ENCODE measurements at places on chromosomes 4 and X.

- DNase-seq: no peak
- no peak overlapping the region for H3K4me3 ChIP-seq
- no peaks in the 10 kb centered on the region for H3K36me3 ChIP-seq
- peaks cover 28% of the 10 kb centered on the region for H3K4me1 ChIP-seq
- H3K27me3 ChIP-seq: no peaks in the 10 kb centered on the region
Observed at GRCh38 chrX:9789555-9789954, 3.3 kb downstream of the SHROOM2 start.

DNA sequence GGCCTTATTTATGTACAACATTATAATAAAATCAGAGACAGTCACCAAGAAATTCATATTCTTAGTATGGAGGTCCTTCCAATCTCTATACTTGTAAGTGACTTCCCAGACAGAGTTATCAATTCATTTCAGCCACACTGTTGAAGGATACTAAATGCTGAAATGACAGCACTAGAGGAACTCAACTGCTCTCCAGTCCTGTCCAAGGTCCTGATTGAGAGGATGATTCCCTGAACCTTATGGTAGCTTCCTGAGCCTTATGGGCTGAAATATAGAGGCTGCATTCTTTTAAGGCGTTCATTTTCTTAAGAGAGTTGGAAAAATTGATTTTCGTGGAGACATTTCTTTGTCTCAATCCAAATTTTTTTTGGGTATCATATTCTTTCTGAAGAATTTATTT, 205.9 kb downstream of the TLL1 start:
- H3K36me3 ChIP-seq: no peaks in the 10 kb centered on the region
- H3K27ac ChIP-seq: no peak overlapping the region
- no peak overlapping the region for H3K4me3 ChIP-seq
- no peaks in the 10 kb centered on the region for H3K27me3 ChIP-seq
- DNase-seq: peak; percentile 46

DNA sequence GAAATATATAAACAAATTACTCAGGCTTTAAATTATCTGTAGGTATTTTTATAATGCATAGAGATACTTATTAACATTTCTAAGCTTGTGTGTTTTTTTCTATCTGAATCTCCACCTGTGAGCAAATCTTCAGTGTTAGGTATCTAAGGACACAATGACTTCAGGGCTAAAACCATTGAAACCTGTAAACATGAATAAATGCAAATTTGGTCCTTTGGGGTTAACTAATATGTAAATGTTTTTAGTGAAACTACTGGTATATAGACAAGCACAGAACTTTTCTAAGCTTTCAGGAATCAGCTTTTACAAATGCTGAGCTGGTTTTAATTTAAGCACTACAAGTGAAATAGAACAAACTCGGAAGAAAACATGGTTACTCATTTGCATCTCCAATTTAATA, 147.9 kb downstream of the FBXO8 start:
- H3K27me3 ChIP-seq: peaks cover 80% of the 10 kb centered on the region
- H3K4me3 ChIP-seq: no peak overlapping the region
- no peaks in the 10 kb centered on the region for H3K4me1 ChIP-seq
- H3K36me3 ChIP-seq: no peaks in the 10 kb centered on the region

DNA sequence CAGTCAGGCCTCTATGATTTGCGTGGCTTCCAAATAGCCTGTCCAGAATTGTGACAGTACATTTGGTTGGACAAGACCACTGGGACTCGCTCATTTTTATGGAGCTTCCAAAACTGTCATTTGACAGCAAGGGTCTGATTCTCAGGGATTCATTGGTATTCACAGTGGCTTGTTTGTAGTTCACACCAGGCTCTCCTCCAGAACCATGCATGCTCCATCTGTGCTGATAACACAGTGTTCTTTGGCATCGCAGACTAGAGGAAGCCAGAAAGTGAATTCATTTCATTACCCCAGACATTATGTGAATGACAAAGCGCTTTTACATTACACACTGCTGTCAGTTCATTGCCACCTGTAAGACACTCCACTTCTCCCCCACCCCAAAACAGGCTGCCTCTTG, 208.3 kb downstream of the ARHGAP10 start:
- H3K27ac ChIP-seq: no peak overlapping the region
- no peak for DNase-seq
- H3K4me3 ChIP-seq: no peak overlapping the region
- H3K4me1 ChIP-seq: no peaks in the 10 kb centered on the region
- no peaks in the 10 kb centered on the region for H3K27me3 ChIP-seq

DNA sequence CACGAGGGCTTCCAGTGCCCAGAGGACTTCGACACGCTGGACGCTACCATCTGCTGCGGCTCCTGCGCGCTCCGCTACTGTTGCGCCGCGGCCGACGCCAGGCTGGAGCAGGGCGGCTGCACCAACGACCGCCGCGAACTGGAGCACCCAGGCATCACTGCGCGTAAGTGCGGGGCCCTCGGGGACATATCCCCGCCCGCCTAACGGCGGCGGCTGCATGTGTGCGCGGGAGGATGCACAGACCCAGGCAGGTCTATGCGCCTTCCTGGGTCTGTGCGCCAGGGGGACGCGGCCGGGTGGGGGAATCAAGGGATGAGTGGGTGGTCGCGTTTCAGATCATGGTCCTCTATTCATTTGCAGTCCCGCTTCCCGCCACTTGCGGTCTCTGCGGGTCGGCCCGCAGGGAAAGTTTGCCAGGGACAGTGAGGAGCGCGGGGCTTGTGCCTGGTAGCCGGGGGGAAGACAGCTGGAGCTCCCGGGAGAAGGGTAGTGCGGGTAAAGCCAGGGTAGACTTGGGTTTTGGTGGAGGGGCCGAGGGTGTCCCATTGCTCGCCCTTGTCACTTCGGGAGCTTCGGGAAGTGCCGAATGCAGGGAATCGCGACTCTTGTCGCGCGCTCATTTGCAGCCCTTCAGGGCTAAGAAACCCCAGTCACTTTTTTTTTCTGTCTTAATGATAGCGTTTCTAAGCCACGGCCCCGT, 1.0 kb downstream of the SHISA3 start:
- peak; percentile 21 for DNase-seq
- peaks cover 11% of the 10 kb centered on the region for H3K4me1 ChIP-seq
- H3K27ac ChIP-seq: no peak overlapping the region
- no peaks in the 10 kb centered on the region for H3K36me3 ChIP-seq

DNA sequence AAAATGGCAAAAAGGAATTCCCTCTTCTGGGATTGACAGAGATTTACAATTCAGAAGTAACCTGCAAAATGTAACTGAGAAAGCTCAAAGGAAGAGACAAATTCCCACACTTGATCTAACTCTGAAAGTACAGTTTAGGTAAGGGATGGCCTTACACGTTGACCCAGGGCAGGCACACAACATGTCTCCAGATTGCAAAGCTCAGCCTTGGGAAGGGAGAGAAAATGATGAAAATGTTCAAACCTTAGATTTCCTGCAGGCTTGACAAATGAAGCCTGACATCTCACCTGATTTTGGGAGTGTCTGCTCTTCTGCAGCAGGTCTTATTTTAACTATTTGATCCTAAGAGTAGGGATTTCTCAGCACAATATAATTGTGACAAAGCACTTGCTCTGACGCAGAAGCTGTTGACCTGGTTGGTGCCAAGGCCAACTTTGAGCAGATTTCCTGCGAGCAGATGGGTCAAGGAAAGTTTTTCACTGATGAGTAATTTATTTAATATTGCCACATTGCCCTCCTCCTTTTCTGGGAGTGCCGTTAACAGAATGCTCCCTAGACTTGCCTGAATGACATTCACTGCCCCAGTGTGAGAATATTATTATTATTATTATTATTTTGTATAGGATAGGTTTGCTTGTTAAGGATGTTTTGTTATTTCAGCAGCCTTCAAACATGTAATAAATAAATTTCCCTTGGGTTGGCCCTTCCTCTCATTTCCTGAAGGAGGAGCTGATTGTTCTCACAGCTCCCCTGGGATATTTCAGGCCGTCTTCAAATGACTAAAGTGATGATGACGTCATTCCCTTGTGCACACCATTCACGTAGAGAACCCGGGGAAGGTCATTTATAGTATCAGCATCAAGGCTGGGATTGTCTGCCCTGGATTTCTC, 157.1 kb downstream of the VEGFC start:
- no peak overlapping the region for H3K4me3 ChIP-seq
- H3K4me1 ChIP-seq: peaks cover 31% of the 10 kb centered on the region
- H3K27ac ChIP-seq: peak overlapping the region; percentile 98
- no peaks in the 10 kb centered on the region for H3K27me3 ChIP-seq
- H3K36me3 ChIP-seq: no peaks in the 10 kb centered on the region
- peak; percentile 90 for DNase-seq

GRCh38 chr4:73917081-73917501, 47.9 kb downstream of the CXCL1 start:
- H3K4me1 ChIP-seq: peaks cover 33% of the 10 kb centered on the region
- H3K27me3 ChIP-seq: no peaks in the 10 kb centered on the region
- H3K36me3 ChIP-seq: no peaks in the 10 kb centered on the region
- DNase-seq: peak; percentile 94

DNA sequence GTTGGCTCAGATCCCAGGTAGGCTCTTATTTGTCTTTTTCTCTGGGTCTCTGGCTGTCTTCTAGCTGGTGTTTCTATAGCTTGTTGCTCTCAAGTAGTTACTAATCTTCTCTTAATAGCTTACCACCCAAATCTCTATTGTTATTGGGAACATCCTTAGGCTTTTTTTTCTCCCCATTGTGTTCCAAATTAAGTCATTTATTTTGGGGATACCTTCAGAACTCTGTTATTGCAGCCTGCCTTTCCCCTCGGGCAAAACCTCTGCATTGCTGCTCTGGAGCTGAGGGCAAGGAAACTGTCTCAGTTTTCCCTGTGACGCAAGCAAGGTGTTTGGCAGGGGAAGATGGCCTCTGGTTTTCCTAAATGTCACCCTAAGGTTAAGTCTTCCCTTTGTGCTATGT, 338.1 kb upstream of the ZCCHC13 start:
- H3K27me3 ChIP-seq: no peaks in the 10 kb centered on the region
- no peak for DNase-seq
- H3K36me3 ChIP-seq: peaks cover 9% of the 10 kb centered on the region
- no peak overlapping the region for H3K27ac ChIP-seq

DNA sequence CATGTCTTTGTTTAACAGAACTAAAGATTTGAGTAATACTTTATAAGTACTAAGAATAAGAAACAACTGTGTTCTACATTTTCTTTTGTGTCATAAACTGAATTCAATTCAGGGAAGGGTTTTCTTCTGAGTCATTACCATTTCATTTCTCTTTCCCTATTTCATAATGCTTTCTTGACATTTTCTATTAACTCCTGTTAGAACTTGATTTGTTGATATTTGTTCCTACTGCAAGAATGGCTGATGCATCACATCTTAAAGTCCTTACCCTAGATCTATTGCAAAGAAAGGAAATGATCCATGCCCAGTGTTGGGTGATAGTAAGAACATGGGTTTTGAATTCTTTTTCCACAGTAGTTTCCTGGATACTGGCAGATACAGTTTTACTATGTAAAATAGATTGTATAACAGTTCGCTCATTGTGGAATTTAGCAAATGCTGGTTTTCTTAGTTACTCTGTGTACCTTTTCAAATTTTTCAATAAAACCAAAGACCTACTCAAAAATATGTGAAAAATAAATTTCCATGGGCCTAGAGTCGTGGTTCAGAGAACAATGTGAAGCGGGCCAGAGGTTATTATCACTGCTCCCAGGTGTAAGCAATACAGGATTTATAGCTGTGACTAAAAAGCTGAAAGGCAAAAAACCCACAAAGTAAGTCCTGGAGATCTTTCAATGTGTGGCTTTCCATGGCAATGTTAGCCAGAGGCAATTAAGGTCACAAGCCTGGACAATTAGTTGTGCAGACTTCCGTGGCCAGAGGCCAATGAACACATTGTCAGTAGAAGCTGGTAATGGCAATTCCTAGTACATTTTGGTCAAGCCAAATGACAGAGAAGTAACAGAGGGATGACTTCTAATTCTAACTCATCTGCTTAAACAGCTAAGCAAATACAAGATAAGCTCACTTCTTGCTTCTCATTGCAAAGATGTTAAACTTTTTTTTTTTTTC, 127.3 kb upstream of the FAT4 start:
- H3K4me1 ChIP-seq: peaks cover 13% of the 10 kb centered on the region
- peak overlapping the region; percentile 78 for H3K27ac ChIP-seq
- peak; percentile 80 for DNase-seq
- no peak overlapping the region for H3K4me3 ChIP-seq

DNA sequence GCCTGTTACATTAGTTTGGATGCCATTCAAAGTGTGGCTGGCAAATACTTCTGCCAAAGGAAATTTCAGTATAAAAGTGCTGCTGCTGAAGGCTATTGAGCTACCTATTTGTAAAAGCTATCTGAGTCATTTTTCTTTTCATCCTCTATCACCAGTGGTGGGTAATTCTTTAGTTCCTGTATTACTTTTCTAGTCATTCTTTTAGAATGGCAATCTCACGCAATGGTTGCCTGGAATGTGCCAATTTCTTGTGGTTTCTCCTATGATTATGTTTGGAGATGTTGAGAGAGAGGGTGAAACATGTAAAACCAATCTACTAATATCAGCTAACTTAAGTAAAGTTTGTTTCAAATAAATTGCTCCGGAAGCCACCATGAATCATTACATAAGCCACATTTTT, 685.0 kb downstream of the RAPGEF2 start:
- no peaks in the 10 kb centered on the region for H3K36me3 ChIP-seq
- peak overlapping the region; percentile 40 for H3K27ac ChIP-seq
- peak; percentile 50 for DNase-seq
- H3K27me3 ChIP-seq: no peaks in the 10 kb centered on the region

GRCh38 chr4:16196482-16197393, 29.5 kb downstream of the TAPT1 start:
- H3K27ac ChIP-seq: peak overlapping the region; percentile 39
- H3K27me3 ChIP-seq: no peaks in the 10 kb centered on the region
- DNase-seq: peak; percentile 86
- peaks cover 8% of the 10 kb centered on the region for H3K4me1 ChIP-seq
- H3K4me3 ChIP-seq: peak overlapping the region; percentile 62

DNA sequence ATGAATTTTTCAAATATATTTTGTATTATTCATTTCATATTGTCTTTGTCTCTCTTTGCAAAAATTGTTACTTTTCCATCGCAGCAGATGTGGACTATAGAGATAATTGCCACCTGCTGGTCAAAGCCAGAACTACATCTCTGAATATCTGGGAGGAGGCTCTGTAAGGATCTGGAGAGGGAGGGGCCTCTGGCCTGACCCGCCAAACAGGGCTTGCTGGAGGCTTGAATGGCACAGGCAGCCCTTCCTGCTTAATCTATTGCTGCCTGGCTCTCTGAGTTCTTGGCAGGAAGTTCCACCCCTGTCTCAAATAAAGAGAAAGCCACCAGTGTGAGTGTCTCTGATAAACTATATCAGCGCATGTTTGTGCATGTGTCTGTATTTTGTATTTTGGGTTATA, 132.4 kb downstream of the ZMAT1 start:
- no peaks in the 10 kb centered on the region for H3K4me1 ChIP-seq
- peak; percentile 95 for DNase-seq
- no peak overlapping the region for H3K27ac ChIP-seq
- H3K27me3 ChIP-seq: 0 out of 2 replicates have a peak, but pooled peaks cover 4% of the 10 kb centered on the region
- H3K36me3 ChIP-seq: no peaks in the 10 kb centered on the region

DNA sequence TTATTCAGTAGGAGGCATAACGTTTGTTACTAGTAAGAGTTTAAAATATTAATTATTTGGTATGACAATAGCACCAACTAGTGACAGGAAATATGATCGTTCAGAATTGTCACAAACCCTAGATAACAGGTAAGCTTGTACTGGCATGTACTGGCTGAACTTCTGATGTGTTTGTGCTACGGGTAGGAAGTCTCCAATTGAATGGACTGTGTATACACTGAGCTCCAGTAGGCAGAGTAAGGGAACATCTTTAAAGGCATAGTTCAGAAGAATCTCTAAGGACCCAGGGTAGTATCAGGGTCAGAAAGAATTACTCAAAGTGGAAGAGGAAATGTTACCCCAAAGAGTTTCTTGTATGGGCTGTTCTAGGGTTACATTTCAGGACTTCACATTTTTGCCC, 230.4 kb downstream of the EDA2R start:
- no peak overlapping the region for H3K4me3 ChIP-seq
- H3K27ac ChIP-seq: no peak overlapping the region
- no peaks in the 10 kb centered on the region for H3K4me1 ChIP-seq
